ENCODE measurements at places on chromosomes 5 and 9.
A peak's percentile ranks its signal among the peaks of the same experiment; 100 is the strongest.

DNA sequence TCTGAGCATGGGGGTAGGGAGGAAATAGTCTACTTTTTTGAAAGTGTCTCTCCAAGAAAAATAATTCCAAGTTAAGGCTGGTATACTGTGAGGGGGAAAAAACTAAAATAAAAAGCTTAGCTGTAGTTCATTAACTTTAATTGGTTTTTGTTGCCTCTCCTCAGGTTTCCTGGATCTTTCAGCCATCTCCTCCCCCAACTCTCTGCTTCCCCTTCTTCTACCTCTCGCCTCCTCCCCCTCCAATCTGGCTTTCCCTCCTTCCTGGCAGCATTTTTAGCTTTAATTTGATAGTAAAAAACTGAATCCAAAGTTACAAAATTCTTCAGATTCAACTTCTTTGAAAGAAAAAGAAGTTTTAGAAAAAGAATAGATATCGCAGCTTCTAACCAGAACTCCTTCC, 462.6 kb downstream of the CETN3 start:
- no peak for DNase-seq

DNA sequence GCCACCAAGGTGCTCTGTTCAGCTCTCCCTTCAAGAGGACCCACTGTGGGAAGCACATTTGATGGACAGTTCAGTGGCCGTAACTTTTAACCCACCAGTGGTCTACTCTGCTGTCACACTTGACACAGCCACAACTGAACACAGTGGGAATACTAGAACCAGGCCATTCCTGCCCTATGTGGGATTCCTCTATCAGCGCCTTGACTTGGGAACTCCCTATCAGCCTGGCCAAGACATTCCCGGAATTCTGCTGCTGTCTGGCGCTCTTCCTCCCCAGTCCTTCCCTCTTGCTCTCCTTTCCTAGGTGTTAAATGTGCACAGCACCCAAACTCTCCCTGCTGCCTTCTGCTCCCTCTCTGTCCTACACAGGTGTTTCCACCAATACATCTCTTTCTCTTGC, 23.1 kb upstream of the SH3PXD2B start:
- DNase-seq: no peak

GRCh38 chr5:1948663-1949191, 66.0 kb upstream of the IRX4 start:
- no peak for DNase-seq

- DNase-seq: no peak
Observed at GRCh38 chr9:137674976-137675320, 56.1 kb downstream of the EHMT1 start.

GRCh38 chr5:132229236-132229635, 1.6 kb upstream of the P4HA2 start:
- DNase-seq: no peak

- DNase-seq: no peak
Observed at GRCh38 chr5:140262839-140263238, 40.1 kb downstream of the PFDN1 start.

GRCh38 chr9:20599195-20599594, 23.1 kb downstream of the MLLT3 start:
- DNase-seq: no peak

GRCh38 chr5:14081791-14082190, 61.4 kb upstream of the TRIO start:
- DNase-seq: no peak

DNA sequence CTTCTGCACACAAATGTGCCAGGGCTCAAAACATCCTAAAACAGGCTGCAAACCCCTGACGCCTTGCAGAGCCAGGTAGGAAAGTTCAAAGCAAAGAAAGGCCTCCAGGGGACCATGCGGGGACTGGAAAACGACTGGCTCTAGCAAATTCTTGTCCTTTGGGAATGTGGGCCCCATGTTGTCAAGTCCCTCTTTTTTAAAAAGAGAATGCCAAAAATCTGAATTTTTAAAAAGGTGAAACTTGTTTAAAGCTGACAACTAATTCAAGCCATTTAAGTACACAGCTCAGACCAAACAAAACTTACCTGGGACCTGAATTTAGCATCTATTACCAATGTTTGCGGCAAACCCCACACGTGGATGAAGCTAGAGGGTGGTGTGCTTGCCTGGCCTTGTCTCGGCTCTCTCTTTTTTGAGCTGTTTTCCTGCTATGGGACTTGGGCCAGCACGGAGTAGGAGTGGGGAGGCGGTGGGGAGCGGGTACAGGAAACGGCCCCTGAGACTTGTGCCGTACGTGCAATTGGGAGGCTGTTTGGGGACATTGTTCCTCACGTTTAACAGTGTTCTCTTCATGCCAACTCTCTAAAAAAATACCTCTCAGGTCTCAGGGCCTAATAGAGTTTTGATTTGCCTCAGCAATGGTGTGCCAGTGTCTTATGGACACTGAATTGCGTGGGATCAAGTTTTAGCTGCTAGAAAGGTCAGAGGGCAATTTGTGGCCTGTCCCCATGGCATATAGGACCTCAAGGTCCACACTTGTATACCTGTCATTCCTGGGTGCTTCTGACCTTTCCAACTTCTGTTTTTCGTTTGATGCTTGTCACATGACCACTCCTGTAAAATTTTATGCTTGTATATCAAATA, 15.1 kb upstream of the PHF19 start:
- DNase-seq: peak; percentile 37

DNA sequence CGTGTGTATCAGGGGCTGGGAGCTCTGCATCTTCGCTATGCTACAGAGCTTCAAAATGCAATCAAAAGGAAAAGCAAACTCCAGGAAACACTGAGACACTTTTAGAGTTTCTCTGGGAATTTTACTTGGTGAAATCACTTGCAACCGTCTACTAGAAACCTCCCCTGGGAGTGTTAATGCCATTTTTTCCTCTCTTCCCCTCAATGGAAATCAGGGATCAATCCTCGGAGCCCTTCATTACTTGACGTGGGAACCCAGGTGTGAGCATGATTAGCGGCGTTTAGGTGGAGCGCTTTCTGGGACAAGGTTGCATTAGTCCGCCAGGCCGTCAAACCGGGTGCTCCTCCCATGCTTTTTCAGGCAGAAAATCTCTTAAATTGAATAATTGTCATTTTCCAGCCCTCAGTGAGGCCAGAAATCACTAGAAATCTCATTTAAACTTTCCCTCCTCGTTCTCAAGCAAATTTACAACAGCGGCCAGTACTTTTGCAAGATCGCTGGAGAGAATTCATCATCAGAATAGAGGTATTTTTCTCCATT, 191.3 kb downstream of the IRX1 start:
- no peak for DNase-seq

DNA sequence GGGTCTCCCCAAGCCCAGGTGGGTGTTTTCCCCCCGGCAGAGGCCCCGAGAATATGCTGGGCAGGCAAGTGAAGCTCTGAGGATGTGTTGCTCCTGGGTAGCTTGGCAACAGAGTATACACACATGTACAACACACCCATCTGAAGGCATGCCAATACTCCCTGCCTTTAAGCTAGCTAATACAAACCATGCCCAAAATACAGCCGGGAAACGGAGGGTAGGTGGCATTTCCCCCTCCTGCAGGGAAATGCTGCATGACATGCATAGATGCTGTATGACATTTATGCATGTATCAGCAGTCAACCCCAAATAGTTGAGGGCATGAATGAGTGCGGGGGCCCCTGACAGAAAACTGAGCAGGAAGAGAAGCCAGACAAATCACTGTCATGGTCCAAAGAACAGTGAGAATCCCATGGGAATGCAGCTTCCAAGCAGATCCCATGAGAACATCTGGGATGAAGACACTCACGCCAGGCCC, 614.1 kb downstream of the EBF1 start:
- DNase-seq: no peak

GRCh38 chr5:166369346-166369745, 1922.1 kb upstream of the WWC1 start:
- DNase-seq: no peak

DNA sequence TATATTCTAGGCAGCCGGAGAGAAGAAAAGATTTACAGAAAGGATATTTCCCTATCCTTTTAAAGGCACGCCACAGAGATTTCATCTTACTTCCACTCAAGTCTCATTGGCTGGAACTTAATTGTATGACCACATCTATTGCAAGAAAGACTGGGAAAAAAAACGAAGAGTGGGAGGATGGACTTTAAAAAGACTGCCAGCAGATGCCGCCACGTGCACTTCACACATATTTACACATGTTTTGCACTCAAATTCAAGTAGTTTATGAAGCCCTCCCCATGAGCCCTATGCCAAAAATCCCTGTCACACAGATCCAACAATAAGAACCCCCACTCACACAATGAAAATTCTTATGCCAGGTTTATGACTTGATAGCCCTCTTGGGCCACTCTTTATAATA, 138.5 kb upstream of the TYRP1 start:
- no peak for DNase-seq

- no peak for DNase-seq
Observed at GRCh38 chr5:35815089-35815936, 41.4 kb upstream of the IL7R start.

- no peak for DNase-seq
Observed at GRCh38 chr5:22757776-22758175, 95.4 kb downstream of the CDH12 start.

GRCh38 chr9:80763536-80763935, 925.8 kb downstream of the TLE1 start:
- no peak for DNase-seq

DNA sequence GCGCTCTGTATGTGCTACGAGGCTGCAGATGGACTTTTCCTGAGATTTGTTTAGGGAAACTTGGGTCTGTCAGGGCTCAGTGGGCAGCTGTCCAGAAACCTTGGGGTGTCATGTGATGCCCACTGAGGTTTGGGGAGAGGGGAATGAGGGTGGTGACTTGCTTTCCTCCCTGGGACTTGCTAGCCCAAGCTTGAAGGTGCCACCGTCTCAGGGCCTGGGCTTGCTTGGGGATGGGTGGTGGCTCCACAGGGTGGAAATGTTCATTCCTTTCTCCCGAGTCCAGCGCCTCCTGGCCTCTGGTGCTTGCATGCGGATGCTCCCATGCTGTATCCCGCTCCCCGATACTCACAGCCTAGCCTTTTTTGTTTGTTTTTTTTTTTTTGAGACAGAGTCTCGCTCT, 33.3 kb downstream of the ZNF618 start:
- DNase-seq: no peak

GRCh38 chr9:95816716-95817115, 58.8 kb upstream of the ERCC6L2 start:
- no peak for DNase-seq

DNA sequence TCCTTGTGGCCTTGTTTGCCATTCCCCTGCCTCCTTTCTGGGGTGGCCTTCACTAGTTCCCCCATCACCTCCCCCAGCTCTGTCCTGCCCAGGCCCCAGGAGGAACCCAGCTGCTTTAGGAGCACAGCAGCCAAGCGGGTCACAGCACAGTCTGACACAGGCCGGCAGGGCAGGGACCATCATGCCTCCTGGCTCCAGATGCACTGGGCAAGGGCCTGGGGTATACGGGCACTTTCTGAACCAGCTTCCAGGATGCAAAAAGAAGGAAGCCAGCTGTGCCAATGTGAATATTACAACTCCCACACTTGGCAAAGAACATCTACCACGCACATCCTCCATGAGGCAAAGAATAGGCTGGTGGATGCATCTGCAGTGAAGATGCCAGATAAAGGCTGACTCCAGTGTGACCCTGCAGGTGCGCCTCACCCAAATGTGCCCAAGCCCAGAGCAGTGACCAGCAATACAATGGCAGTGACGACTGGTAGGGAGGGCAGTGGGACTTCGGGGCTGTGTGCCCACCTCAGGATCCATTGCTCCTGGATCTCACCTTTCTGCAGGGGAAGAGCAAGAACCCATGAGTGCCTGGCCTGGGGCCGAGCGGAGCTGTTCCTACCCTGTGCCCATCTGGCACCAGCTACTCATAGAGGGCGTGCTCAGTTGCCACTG, 6.3 kb upstream of the IL3 start:
- no peak for DNase-seq

DNA sequence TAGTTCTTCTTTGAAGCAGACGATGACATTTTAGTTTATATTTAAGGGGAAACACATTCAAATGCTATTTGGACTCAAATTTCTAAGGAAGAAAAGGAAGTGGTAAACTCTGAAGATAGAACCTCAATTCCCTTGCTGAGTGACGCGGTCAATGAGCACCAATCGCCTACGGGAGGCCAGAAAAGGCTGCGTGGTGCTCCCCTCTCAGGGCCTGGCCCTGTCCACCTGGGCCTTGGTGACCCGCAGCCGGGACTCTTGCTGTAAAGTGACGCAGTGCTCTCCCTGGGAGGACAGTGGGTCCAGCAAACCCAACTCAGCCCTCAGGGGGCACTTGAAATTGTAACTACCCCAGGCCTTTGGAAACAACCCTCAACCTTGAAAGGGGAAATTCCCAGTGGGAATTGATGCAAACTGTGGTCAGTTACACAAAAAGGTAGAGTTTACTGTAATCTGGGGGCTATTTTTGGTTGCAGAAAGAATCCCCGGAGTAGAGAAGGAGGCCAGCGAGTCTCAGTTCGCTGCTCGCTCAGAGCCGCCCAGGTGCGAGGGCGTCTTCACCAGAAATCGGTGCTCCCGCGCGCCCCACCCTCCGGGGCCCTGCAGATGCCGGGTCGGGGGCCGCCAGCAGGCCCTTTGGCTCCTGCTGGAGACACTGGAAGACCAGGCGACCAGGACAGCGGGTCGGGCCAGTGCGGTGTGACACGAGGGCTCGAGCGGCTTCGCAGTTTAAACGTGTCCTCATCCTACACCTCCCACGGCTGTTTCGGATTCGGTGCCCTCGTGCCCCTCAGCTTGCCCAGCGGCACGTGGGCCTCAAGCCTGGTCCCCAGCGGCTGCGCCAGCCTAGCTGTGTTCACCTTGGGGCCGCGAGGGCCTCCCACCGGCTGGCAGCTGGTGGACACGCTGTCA, 1.4 kb upstream of the ANKRD33B start:
- no peak for DNase-seq

- DNase-seq: peak; percentile 10
Observed at GRCh38 chr5:178839319-178839704, 20.4 kb upstream of the ZNF354B start.

- DNase-seq: no peak
Observed at GRCh38 chr5:91098541-91098940, 284.6 kb downstream of the ARRDC3 start.

DNA sequence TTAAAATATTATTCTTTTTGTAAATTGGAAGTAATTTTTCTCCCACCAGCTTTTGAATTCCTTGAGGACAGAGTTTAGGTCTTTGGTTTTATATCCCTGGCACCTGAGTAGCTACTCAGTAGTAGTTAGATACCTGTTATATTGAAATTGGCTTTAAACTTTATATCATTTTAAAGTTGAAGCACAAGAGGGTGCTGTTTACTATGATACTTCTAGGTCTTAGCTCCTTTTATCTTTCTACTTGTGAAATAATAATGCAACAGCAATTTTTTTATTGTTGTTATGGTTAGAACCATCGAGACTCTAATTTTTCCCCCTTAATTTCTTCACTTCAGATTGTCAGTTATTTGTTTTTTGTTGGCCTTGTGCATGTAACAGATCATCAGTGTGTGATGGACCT, 46.3 kb downstream of the AP3S1 start:
- no peak for DNase-seq

- DNase-seq: no peak
Observed at GRCh38 chr5:21237461-21237860, 1249.5 kb upstream of the CDH18 start.

DNA sequence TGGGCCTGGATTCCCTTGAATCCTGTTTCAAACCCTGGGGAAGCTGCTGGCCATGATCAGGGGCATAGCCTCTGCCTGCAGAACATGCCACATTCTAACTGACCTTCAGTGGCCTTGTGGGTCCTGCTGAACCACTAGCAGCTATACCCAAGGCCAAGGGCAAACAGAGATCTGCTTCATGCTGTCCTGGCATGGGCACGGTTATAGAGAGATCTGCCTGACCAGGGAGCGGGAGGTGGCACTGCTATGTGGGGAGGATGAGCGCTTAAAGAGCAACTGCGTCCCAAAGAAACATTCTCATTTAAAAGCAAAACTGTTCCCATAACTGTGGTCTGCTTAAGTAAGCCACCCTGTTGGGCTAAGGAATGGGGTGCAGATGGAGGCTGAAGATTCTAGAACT, 36.5 kb upstream of the SYNPO start:
- DNase-seq: no peak
